Camera-type eye (tissue), 1 donor: ENCODE measurements at places on chromosomes 2 and 18. TPM values are rescaled to one million over a fixed set of nuclear protein-coding genes. Genes with fewer than 3 reads are reported as not detected.

GPBAR1 gene
- not detected for total RNA-seq

CDCA7 gene
- 10.7 TPM for total RNA-seq

LYG1 gene
- 1.5 TPM for total RNA-seq

IL36A gene
- not detected for total RNA-seq

DSG4 gene
- not detected for total RNA-seq

GALNT3 gene
- total RNA-seq = 6.8 TPM

PDCD1 gene
- 0.16 TPM for total RNA-seq

SCRN3 gene
- total RNA-seq = 60.2 TPM

ACTG2 gene
- 53.9 TPM for total RNA-seq

PSTPIP2 gene
- total RNA-seq = 18.3 TPM

RAB1A gene
- total RNA-seq = 110 TPM
